ENCODE measurements at places on chromosomes 12 and 14.

GRCh38 chr12:62986844-62987243 lies 51.9 kb upstream of the PPM1H start:
- no peak for DNase-seq

DNA sequence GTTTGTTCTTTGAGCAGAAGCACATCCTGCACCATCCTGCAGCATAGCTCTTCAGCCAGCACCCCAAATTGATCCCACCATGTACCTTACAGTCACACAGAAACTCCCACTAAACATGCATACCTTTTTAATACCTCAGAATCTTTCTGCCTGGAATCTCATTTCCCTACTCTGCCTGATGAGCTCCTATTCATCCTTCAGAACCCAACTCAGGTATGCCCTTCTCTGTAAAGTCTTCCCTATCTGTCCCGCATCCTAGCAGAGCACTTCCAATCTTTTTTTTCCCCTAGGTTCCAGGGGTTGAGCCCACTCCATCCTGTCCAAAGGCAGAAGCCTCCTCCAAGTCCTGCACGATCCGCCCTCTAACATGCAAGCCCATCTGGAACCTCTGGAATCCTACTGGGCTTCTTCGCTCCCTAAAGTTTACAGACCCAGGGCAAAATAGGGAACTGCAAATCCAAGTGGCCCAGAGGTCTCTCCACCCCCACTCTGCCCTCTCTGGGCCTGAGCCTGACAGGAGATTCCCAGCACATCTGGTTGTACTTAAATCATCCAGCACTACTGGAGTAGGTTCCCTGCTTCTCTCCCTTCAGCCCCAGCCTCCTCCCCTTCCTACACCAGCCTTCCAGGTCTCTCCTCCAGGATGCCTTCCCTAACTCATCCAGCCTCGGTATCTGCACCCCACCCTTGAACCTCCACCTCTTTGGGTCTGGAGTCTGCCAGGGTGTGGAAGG lies 4.1 kb upstream of the FIGNL2 start:
- no peak for DNase-seq

DNA sequence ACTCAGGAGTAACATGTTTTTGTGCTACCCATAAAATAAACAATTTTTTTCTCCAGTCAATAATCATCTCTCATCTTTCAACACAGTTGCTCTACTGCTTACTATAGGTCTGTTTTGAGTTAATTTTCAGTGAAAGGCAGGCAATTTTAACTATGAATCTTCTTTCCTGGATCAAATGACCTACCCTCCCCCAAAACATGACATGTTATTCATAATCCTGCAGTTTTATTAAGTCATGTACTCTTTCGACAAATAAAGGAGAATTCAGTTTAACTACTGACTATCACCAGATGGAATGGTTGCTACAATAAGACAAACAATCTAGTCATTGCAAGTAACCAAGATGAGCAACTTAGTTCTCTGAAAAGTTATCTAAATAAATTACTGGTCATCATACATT lies 106.0 kb upstream of the FAR2 start:
- no peak for DNase-seq

DNA sequence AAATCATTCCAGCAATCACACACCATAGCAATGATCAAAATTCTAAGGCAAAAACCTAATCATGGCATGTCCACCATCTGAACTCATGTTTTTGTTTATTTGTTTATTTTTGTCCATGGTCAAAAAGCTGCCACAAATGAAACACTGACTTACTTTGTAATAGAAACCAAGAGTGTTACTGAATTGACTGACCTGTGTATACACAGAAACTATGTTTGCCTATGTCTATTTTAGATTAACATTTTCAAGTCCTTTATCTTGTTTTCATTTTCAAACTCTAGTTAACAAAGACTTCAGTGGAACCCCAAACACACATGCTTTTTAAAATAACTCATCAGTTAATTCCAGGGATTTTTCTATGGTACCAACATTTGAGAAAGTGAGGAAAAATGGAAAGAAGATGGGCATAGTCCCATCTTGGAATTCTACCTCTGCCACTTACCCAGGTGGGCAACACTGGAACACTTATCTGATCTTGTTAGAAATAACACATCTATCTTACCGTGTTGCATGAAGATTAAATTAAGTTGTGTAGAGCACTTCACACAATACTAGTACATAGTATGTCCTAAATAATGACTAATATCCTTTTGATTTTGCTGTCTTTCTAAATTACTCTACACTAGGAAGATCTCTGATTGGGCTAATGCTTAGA lies 6.4 kb downstream of the LUM start:
- DNase-seq = no peak

GRCh38 chr14:47785058-47785457 lies 109.7 kb upstream of the MDGA2 start:
- DNase-seq = no peak

DNA sequence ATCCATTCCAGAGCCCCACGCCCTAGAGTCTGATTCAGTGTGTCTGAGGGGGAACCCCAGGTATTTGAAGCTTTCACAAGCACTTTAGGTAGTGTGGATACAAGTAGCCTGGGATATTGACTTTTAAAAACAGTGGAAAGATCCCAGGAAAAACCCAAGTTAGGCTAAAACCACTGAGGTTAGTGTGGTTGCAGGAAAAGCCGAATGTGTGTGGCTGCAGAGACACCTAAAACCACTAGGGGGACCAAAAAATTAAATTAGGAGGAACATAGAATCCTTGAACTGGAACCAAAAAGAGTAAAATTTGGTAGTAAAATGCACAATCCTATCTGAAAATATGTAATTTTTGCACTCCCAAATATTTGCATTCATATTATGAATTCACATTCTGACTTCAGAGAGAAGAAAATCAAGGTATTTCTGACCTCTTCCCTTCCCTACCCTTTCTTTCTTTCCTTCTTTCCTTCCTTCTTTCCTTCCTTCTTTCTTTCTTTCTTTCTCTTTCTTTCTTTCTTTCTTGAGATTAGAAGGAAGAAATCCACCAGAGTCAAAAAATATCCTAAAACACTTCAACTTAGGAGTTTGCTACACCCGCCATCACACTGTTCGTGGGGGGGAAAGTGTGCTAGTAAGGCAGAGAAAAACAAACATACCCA lies 37.8 kb downstream of the SLCO1A2 start:
- DNase-seq = no peak

DNA sequence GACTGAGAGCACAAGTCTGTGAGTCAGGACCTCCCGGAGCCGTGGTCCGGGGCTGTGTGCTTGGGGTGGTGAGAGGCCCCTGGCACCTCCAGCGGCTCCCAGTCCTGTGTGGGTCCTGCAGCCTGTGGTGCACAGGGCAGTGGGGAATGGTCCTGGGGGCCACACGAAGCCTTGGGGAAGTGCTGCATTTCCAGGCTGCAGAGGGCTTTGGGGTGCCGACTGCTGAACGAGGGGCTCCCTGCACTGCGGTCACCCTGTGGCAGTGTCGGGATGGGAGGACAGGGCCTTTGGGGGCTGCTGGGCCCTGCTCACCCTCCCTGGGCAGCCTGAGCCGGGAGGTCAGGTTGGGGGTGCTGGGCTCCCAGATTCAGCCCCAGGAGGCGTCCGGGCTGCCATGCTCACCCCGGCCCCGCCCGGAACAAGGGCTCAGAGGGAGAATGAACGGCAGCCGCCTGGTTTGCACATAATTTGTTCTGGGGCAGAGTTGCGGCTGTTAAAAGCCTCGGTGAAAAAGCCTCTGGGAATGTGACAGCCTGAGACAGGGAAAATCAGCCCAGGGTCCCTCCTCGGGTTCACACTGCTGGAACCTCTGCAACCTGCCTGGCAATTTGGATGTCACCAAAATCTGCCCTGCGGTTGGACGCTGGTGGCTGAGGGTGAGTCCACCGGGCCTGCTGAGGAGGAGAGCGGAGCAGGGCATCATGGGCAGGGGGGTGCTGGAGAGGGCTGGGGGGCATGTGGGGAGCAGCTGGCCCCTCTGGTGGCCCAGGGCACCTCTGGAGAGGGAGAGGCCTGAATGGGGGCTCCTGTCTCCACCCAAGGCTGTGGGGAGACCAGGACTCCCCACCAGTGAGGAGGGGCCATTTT lies 109.2 kb downstream of the KIF26A start:
- DNase-seq = peak; percentile 7

DNA sequence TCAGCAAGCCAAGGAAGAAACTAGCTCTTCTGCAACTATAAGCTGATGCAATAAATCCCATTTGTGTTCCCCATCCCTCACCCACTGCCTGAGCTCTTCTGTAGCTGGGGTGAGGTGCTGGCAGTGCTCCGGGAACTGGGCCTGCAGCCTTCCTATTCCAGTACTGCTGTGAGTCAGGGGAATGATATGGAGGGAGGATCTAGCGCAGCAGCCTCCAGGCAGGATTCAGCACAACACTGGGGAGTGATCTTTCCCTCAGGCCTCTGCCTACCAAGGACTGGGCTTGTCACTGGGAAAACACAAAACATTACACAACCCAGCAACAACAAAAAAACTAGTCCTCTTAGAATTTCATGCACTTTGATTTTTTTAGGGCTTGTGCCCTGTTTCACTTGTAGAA lies 58.7 kb downstream of the ST8SIA1 start:
- DNase-seq = peak; percentile 94

GRCh38 chr12:11650286-11651281 lies 1.1 kb downstream of the ETV6 start:
- no peak for DNase-seq

DNA sequence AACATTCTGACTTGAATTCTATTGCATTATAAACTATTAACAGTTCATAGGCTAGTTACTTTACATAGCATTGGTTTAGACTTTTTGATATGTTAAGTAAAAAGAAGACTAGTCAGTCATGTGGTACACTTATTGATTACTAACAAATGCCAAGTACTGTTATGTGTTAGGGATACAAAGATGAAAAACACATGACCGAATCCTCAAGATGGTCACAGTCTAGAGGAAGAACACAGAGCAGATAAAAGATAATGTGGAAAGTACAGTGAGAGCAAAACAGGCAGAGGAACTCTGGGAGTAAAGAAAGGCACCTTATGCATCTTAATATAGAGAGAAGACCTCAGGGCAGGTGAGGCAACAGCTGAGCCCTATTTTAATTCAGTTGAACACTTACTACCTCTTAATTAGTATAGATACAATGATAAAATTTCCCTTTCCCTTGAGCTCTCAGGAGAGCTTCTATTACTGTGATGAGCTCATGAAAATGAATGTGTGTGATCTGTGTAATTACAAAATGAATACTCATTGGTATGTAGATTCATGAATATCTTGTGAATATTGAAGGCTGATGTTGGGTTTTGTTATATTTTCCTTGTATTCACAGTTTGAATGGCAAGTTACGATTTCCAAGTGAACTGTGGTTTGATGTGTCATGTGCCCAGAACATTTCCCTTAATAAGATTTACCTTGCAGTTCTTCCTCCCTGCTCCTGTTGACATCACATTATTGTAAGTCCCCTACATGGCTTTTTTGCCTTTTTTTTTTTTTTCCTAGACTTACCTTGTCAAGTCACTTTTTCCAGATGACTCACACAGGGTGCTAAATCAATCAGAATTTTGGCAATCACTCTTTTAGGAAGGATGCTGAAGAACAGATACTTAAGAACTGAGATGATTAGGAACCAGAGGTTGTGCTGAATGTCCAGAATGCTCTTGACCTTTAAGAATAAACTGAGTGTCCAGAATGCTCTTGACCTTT lies 29.5 kb upstream of the MSRB3 start:
- DNase-seq = no peak

GRCh38 chr12:13534645-13535398 lies 338.3 kb downstream of the EMP1 start:
- peak; percentile 18 for DNase-seq

DNA sequence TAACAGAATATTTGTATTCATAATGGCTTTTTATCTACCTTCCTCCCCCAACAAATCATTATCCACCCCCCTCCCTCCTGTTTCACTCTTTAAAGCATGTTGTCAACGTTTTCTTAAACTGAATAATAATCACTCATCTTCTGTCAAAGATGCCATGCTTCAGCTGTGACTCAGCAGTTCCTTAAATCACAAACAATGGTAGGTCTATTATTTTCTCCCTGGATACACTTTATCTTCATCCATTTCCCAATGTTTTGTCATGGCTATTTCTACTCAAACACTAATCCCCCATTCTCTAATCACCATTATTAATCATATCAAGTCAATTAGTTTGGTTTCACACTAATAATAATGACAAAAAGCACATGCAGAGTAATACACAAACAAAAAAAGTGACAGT lies 6.5 kb downstream of the CLEC12B start:
- DNase-seq = no peak

GRCh38 chr14:25488961-25489360 lies 439.0 kb upstream of the STXBP6 start:
- DNase-seq = no peak

DNA sequence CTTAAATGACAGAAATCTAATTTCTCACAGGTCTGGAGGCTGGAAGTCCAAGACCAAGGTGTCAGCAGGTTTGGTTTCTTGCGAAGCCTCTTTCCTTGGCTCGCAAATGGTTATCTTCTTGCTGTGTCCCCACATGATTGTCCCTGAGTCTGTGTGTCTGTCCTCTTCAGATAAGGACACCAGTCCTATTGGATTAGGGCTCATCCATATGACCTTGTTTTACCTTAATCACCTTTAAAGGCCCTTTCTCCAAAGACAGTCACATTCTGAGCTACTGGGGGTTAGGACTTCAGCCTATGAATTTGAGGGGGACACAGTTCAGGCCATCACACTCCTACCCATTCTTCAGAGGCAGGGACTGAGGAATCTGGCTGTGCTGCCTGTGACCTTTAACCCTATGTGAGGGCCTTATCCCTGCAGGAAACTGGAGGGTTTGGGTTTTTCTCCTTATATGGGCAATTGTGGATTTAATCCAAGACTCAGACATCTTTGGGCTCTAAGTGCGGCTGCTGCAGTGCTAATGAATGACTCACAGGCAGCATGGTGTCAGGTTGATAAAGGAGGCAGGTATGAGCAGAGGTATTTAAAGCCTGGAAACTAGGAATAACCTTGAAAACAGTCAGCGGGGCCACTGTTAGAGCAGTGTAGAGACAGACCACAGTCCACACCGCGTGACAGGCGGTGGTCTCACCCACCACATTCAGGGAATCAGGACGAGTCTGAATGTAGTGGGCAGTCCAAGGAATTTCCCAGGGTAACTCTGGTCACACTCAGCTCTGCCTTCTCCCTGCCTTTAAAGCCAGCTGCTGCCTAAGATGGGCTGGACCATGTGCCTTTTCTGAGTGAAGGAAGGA lies 10.2 kb downstream of the TPCN1 start:
- no peak for DNase-seq

DNA sequence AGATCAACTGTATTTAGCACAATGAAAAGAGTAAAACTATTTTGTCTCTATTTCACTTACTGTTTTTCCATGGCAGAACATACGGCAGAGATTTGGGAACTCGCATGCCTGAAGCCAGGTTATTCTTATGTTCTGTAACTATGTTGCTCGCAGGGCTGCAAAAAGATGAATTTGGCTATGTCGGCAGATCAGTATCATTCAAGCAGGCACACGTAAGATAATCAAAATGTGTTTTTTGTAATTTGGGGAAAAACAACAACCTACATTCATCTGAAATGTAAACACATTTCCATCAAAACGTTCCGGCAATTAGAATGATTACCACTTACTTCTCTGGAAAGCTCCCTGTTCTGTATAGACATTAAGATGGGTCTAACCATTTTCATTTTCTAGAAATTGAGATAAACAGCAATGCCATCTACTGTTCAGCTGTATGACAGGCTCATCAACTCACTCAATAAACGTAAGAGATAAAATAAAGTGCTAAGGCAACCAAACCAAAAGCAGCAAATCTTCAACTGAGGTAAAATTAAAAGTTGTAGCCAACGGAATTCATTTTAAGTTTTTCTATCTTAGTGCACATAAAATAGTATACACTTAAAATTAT lies 13.0 kb downstream of the GTSF1 start:
- no peak for DNase-seq

All from uterus (tissue), 4 donors.